ENCODE measurements at places on chromosomes 7 and 10.
A peak's percentile ranks its signal among the peaks of the same experiment; 100 is the strongest.

- peaks cover 23% of the 10 kb centered on the region for H3K27me3 ChIP-seq
- no peak for DNase-seq
- no peaks in the 10 kb centered on the region for H3K4me1 ChIP-seq
- no peak overlapping the region for H3K27ac ChIP-seq
Measured at GRCh38 chr10:117860823-117861222, 185.9 kb downstream of the RAB11FIP2 start.

- no peak overlapping the region for H3K4me3 ChIP-seq
- no peaks in the 10 kb centered on the region for H3K36me3 ChIP-seq
- H3K27me3 ChIP-seq, result no peaks in the 10 kb centered on the region
- no peak for DNase-seq
Measured at GRCh38 chr7:78398576-78398975, 600.0 kb downstream of the PHTF2 start.

DNA sequence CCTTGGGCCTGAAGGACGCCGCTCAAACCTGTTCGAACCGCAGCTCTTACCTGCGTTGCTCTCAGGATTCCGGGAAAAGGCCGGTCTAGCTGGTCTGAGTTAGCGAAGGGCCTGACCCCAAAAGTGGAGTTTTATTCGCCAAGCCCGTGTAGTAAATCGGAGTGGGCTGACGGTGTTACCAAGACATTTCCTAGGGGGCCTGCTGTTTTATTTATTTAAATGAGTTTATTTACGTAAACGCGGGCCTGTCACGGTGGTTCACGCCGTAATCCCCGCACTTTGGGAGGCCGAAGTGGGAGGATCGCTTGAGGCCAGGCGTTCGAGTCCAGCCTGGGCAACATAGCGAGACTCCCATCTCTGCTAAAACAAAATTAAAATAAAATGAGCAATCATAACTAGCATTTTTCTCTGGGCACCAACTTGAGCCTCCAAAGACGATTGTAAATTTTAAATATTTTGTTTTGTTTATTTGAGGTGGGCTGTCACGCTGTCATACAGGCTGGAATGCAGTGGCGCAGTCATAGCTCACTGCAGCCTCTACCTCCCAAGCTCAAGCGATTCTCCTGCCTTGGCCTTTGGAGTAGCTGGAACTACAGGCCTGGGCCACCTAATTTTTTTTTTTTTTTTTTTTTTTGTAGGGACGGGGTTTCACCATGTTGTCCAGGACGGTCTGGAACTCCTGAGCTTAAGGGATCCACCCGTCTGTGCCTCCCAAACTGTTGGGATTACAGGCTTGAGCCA is 903 bp downstream of the ZNF655 start:
- peaks cover 15% of the 10 kb centered on the region for H3K4me1 ChIP-seq
- peak overlapping the region; percentile 70 for H3K4me3 ChIP-seq
- peak overlapping the region; percentile 98 for H3K27ac ChIP-seq

DNA sequence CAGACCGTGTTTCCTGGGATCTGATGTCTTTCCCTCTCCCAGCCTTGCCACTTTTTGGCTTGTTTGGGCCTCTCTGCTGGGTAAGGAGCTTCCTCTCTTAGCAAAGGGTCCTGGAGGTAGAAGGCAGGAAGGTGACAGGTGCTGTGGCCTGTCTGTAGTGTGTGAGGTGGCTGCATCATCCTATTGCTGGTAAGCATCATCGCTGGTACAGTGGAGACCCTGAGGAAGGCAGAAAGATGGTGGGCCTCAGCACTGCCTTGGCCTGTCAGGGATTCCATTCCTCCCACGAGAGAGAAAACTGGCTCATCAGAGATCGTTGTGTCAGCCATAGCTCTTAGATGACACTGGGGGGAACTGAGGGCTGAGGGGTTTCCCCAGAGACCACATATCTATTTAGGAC is 46.5 kb downstream of the ZMIZ1 start:
- H3K36me3 ChIP-seq, result no peaks in the 10 kb centered on the region
- peaks cover 13% of the 10 kb centered on the region for H3K4me1 ChIP-seq
- DNase-seq, result no peak
- peak overlapping the region; percentile 44 for H3K27ac ChIP-seq
- no peaks in the 10 kb centered on the region for H3K27me3 ChIP-seq

GRCh38 chr7:14432924-14433323 is 443.5 kb upstream of the ETV1 start:
- H3K4me1 ChIP-seq, result no peaks in the 10 kb centered on the region
- H3K4me3 ChIP-seq, result no peak overlapping the region
- DNase-seq, result no peak

DNA sequence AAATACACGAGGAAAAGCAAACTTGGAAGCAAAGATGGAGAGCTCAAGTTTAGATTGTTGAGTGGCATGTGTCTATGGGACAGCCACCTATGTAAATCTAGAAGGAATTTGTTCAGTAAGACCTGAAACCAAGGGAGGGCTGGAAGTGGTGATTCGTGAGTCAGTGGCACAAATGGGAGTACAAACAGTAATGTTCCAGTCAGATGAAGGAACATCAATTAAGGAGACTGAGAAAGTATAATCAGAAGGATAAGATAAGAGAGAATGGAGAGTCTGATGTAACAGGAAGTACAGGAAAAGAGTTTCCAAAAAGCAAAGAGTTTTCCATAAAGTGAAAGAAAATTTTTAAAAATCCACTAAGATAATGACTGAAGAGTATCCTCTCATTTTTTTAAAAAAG is 544.2 kb downstream of the KIF20B start:
- no peak for DNase-seq
- no peaks in the 10 kb centered on the region for H3K4me1 ChIP-seq
- H3K27ac ChIP-seq, result no peak overlapping the region
- H3K27me3 ChIP-seq, result no peaks in the 10 kb centered on the region

DNA sequence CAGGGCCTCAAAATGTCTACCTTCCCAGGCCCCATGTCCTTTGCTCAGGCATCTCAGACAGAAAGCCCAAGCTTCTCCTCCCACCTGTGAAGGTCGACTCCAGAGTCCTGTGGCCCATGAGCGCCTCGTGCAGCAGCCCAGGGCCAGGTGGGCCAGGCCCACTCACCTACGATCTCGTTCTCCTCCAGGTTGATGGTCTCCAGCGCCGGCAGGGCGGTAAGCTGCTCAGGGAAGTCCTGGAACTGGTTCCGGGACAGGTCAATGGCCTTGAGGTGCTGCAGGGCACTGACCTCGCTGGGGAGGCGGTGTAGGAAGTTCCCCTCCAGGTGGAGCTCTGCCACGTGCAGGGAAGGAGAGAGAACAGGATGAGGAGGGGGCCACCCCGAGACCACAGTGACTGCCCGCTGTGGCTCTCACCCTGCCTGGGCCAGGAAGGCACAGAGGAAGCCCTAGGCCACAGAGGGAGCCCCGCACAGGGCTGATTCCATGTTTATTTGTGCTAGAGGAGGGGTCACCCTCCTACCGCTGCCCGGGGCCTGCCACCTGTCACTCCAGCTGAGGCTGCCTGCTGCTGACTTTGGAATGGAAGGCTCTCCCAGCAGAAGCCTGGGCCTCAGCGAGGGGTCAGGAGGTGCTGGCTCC is 40.0 kb upstream of the NPFFR1 start:
- DNase-seq, result no peak
- H3K36me3 ChIP-seq, result no peaks in the 10 kb centered on the region
- H3K27ac ChIP-seq, result no peak overlapping the region
- no peaks in the 10 kb centered on the region for H3K4me1 ChIP-seq
- H3K4me3 ChIP-seq, result no peak overlapping the region

GRCh38 chr10:77027141-77027540 is 610.5 kb downstream of the KCNMA1 start:
- H3K4me3 ChIP-seq, result no peak overlapping the region
- no peak overlapping the region for H3K27ac ChIP-seq
- H3K27me3 ChIP-seq, result no peaks in the 10 kb centered on the region

- H3K27me3 ChIP-seq, result no peaks in the 10 kb centered on the region
- no peak for DNase-seq
- no peak overlapping the region for H3K4me3 ChIP-seq
- no peak overlapping the region for H3K27ac ChIP-seq
Measured at GRCh38 chr7:148121401-148121800, 469.2 kb upstream of the C7orf33 start.

DNA sequence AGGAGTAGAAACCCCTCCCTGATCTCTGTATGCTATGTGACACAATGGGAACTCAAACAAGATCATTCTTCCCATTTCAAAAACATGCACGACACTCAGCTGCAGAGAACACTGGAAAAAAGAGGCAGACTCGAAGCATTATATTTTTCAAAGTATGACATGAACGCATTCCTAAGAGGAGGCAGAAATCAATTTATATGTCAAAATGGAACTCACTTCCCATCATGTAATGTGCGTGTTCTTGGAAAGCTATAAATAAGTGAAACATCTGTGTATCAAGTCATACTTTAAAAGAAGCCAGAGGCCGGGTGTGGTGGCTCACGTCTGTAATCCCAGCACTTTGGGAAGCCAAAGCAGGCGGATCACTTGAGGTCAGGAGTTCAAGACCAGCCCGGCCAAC is 142.7 kb downstream of the ICA1 start:
- no peak overlapping the region for H3K4me3 ChIP-seq
- H3K27ac ChIP-seq, result no peak overlapping the region
- DNase-seq, result no peak
- no peaks in the 10 kb centered on the region for H3K27me3 ChIP-seq
- no peaks in the 10 kb centered on the region for H3K4me1 ChIP-seq

DNA sequence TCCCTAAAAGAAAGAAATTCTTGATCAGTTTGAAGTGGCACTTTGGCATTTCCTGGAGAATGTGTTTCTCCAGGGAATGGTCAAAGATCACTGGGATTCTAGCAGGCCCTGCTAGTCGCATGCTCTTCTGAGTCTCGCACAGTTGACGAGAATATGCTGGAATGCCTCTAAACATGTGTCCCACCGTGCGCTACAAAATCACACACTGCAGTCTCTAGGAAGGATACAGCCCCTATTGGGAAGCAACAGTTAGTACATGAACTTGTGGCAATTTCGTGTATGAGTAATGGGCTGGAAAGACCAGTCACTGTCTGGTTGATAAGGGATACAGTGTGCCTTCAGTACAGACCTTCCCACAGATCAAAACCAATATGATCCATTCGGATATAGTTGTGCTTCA is 257.9 kb downstream of the PRPF18 start:
- no peaks in the 10 kb centered on the region for H3K4me1 ChIP-seq
- no peak for DNase-seq
- no peaks in the 10 kb centered on the region for H3K27me3 ChIP-seq
- H3K4me3 ChIP-seq, result no peak overlapping the region
- no peaks in the 10 kb centered on the region for H3K36me3 ChIP-seq

- no peaks in the 10 kb centered on the region for H3K27me3 ChIP-seq
- no peak for DNase-seq
- H3K4me1 ChIP-seq, result no peaks in the 10 kb centered on the region
- no peaks in the 10 kb centered on the region for H3K36me3 ChIP-seq
- no peak overlapping the region for H3K27ac ChIP-seq
Measured at GRCh38 chr10:53744746-53745145, 972.2 kb upstream of the MBL2 start.

- no peak overlapping the region for H3K27ac ChIP-seq
- no peaks in the 10 kb centered on the region for H3K27me3 ChIP-seq
- no peaks in the 10 kb centered on the region for H3K4me1 ChIP-seq
- H3K36me3 ChIP-seq, result no peaks in the 10 kb centered on the region
- DNase-seq, result no peak
- no peak overlapping the region for H3K4me3 ChIP-seq
Measured at GRCh38 chr10:43942096-43942850, 293.6 kb upstream of the ZNF32 start.

- H3K4me1 ChIP-seq, result no peaks in the 10 kb centered on the region
- no peaks in the 10 kb centered on the region for H3K27me3 ChIP-seq
- H3K36me3 ChIP-seq, result no peaks in the 10 kb centered on the region
- no peak overlapping the region for H3K27ac ChIP-seq
Measured at GRCh38 chr7:107213193-107213788, 44.5 kb downstream of the HBP1 start.

GRCh38 chr10:28429573-28430216 is 103.2 kb upstream of the WAC start:
- no peak overlapping the region for H3K27ac ChIP-seq
- no peaks in the 10 kb centered on the region for H3K36me3 ChIP-seq
- no peaks in the 10 kb centered on the region for H3K27me3 ChIP-seq
- no peak overlapping the region for H3K4me3 ChIP-seq
- no peaks in the 10 kb centered on the region for H3K4me1 ChIP-seq

GRCh38 chr10:32687116-32687515 is 241.2 kb downstream of the CCDC7 start:
- H3K4me1 ChIP-seq, result no peaks in the 10 kb centered on the region
- no peak overlapping the region for H3K27ac ChIP-seq
- H3K36me3 ChIP-seq, result no peaks in the 10 kb centered on the region
- no peaks in the 10 kb centered on the region for H3K27me3 ChIP-seq
- DNase-seq, result no peak

GRCh38 chr10:57222603-57223002 is 861.5 kb upstream of the ZWINT start:
- H3K27me3 ChIP-seq, result no peaks in the 10 kb centered on the region
- H3K36me3 ChIP-seq, result no peaks in the 10 kb centered on the region
- no peak overlapping the region for H3K4me3 ChIP-seq

GRCh38 chr7:8362723-8363369 is 70.6 kb upstream of the NXPH1 start:
- no peaks in the 10 kb centered on the region for H3K27me3 ChIP-seq
- no peak for DNase-seq
- no peak overlapping the region for H3K27ac ChIP-seq
- H3K36me3 ChIP-seq, result no peaks in the 10 kb centered on the region

DNA sequence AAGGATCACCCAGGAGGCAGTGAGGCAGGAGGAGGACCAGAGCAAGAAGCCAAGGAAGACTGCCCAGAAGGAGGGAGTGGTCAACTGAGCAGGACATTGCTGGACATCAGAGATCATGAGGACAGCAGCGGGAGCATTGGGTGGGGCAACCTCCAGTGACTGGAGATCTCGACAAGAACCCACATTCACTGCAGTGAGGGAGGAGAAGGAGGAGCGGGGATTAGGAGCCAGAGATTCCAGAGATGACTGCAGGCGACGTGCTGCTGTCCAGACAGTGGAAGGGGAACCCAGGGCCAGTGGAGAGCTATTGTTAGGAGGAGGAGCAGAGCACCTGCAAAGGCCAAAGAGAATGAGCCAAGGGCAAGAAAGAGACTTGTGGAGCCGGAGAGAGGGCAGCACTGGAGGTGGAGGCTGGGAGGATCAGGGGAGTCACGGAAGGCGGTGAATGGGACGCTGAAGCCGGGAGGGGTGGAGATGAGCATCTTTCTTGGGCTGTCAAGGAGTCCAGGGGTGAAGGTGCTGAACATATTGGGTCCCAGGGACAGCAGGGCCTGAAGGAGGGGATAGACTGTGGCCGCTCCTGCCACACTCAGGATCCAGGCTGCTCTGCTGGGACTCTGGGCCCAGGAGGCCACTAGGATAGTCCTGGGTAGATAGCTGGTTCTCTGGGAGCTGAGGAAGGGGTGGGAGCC is 140.1 kb upstream of the UNC5B start:
- no peaks in the 10 kb centered on the region for H3K27me3 ChIP-seq
- H3K27ac ChIP-seq, result no peak overlapping the region
- DNase-seq, result no peak
- no peak overlapping the region for H3K4me3 ChIP-seq
- H3K4me1 ChIP-seq, result no peaks in the 10 kb centered on the region
